ENCODE measurements at places on chromosomes 5 and 9.

DNA sequence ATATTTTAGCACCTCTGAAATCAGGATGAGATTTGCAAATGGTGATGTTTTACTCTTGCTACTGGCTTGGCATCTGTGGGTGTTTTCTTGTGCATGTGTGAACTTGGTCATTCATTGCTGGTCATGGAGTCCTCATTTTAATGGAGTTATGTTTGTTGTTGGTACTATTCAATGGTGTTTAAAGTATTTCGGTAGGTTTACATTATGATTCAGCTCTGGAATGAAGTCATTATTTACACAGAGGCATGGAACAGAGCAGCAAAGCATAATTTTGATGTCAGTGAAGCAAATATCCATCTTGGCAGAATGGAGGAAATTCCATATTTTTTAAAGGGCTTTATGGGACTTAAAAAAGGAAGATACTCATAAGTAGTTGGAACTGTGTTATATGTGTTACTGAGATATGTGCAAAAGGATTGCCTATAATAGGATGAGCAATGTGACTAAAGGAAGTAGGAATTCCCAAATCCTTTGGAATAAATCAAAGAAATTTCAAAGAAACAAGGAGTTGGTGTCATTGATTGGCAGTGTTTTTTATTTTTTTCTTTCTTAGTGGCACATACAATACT lies 147.4 kb downstream of the ACTBL2 start:
- no peak for DNase-seq

DNA sequence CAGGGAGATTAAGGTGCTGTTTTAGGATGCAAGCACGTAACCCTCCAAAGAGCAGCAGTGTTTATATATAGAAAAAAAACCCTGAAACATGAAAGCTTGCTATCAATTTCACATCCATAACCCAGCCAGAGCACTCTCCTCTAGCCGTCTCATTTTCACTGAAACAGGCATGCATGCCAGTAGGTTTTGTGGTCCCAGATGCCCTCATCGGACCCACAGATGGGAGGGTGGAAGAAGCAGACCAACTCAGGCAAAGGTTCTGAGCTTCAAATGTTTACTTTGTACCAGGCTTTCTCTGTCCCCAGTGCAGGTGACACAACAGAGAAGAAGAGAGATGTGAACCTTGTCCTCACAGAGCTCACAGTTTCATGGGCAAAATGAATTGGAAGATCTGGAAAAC lies 127.4 kb upstream of the ATP10B start:
- no peak for DNase-seq

DNA sequence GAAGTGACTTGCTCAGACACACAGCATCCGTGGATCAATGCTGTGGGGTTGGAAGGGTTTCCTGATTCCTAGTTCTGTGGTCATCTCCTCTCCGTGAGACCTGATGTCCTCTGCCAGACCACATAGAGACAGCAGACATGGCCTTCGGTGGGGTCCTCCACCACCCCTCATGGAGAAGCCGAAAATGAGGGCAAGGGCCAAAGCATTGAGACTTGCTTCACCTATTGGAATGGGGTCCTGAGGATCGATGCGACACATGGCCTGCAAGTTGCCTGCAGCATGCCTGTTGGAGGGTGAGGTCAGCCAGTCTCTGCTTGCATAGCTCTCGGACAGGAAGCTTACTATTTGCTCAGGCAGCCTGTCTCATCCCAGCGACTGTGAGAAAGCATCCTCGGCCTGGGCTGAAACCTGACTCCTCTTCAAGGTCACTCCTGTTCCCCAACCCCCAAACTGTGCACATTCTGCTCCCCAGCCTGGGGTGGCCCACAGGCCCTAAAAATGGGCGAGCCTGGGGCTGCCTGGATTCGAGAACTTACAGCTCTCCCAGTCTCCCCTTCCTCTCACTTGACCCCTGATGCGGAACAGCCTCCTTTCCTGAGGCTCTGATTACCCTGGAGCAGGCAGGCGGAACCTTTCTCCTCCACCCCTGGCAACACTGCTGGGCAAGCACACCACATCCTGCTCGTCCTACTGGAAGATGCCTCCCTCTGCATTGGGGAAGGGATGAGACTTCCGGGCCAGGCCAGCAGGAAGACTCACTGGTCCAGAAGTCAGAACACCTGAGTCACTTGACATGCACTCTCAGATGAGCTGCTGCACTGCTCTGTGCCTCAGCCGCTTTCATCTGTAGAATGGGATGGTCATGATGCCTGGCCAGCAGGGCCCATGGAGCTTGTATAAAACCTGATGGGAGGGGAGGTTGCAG lies 186.9 kb downstream of the RGS3 start:
- no peak for DNase-seq

- DNase-seq = no peak
These were observed 559.6 kb upstream of the ACO1 start for GRCh38 chr9:31824860-31825259.

DNA sequence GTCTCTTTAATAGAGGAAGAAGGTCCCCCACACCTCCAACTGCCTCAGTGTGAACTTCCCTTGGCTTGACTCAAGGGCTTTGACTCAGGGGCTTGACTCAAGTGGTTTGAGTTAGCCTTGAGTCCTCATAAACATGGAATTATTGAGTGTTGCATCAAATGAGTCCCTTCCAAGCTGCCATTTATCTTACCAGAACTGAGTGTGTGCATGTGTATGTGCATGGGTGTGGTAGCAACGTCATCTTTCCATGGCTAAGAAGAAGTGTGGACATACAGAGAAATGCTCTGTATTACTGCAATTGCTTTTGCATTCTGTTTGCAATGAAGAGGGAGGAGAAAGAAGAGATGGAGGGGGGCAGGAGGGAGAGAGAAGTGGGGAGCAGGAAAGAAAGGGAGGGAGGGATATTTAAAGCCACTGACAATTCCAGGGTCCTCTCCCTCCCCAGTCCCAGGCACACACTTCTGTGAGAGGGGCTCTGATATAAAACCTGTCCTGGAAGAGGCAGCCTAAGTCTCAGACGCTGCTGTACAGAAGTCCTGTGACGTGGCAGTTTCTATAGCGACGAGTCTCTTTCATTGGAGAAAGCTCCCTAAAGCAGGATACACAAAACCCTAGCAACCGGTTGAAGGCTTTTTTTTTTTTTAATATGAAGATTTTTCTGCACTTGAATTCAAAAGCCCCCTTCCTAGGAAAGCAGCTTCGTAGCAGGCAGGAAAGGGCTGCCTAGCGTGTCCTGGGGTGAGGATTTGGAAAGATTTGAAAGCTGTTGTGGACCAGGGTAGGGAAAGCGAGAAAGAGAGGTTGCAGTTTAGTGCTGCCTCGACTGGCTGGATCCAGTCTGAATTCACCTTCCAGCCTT lies 93.3 kb upstream of the MAP1B start:
- DNase-seq = no peak
